Temporal lobe (tissue), 4 donors: ENCODE measurements at places on chromosomes 11 and 22. TPM values are rescaled to one million over a fixed set of nuclear protein-coding genes. Genes with fewer than 3 reads are reported as not detected.

OR56B1 gene
- total RNA-seq, result not detected

PNPLA5 gene
- 0.25 TPM for total RNA-seq

CSRP3 gene
- total RNA-seq, result not detected

MEI1 gene
- total RNA-seq, result not detected

ARHGAP8 gene
- total RNA-seq, result 1.7 TPM

OR8K3 gene
- total RNA-seq, result not detected

OR10D3 gene
- not detected for total RNA-seq

CST6 gene
- not detected for total RNA-seq
